ENCODE measurements at places on chromosomes 4 and X.

DNA sequence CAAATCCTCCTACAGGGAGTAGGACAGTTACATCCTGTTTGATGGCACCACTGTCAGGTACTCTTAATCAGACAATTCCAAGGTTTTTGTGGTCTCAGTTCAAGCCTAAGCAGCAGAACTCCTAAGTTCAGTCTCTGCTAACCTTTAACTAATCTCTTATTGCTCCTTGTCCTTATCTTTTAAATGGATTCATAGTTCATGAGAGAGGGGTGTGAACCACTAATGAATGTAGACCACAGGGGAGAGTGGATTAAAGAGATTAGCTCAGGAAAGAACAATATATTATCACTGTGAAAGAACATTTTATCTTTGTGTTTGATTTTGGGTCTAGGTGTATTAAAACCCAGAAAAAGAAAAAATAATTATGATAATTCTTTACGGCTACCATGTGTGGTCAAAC lies 168.9 kb downstream of the DCK start:
- no peak for DNase-seq

DNA sequence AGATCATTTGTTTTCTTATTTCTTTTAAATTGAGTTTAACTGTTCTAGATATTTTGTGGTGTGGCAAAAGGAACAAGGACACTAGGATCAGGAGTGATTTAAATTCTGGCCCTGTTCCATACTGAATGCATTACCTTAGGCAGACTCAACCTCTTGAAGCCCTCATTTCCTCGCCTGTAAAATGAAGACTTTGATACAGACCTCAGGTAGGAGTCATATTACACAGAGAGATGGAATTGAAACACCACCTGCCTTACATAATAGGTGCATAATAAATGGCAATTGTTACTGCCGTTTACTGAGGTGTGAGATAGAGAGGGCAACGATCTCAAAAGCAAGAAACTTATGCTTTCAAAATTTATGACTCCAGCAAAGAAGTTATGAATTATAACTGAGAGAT lies 28.2 kb upstream of the RASSF6 start:
- DNase-seq = no peak

- peak; percentile 75 for DNase-seq
Measured at GRCh38 chrX:9464435-9465371, at the start of gene TBL1X. Gene TBL1X, plus strand, starts transcription at chrX:9465058. Its CDS starts 188,529 bp downstream, at chrX:9653587.

GRCh38 chr4:166827167-166827566 lies 407.1 kb downstream of the SPOCK3 start:
- DNase-seq = no peak

DNA sequence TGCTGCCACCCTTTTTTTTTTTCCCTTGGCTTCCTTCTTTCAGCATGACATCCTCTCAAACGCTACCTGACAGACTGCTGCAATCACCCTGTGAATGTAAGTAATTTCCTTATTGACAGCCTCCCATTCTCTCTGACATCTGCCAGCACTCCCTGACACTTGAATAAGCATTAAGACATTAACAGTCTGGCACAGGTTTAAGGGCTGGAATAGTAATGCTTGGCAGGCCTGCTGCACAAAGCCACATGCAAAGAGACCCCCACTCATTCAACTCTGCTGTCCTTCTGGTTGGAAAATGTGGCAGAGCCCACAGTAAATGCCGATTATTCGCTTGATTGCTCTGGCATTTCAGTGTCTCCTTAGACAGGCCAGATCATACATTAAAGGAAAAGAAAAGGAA lies 28.1 kb upstream of the RASGEF1B start:
- no peak for DNase-seq

DNA sequence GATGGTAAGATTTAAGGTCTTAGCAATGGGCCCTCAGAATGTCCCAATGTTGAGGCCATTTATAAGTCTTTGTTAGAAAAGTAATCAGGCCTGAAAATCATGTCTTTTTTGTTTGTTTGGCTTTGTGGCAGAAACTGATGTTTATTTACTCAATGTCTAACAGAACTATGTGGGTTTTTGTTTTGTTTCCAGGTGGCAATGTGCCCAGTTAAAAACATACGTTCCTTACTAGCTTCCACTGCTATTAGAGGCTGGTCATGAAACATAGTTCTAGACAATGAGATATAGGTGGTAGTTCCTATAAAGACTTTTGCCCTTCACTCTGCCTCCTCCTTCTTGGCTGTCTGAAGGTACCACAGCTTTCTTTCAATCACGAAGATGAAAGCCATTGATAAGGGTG lies 108.8 kb downstream of the C4orf51 start:
- DNase-seq = no peak

GRCh38 chrX:66914080-66914479 lies 275.2 kb upstream of the EDA2R start:
- no peak for DNase-seq

- no peak for DNase-seq
Measured at GRCh38 chr4:140078366-140078765, 75.6 kb downstream of the MAML3 start.

GRCh38 chr4:134078230-134078914 lies 123.2 kb downstream of the PABPC4L start:
- no peak for DNase-seq

GRCh38 chrX:23841847-23842522 lies 59.0 kb downstream of the SAT1 start:
- no peak for DNase-seq

GRCh38 chr4:96092151-96092705 lies 252.3 kb downstream of the PDHA2 start:
- DNase-seq = no peak
